ENCODE measurements at places on chromosomes 2 and 18.

- DNase-seq: no peak
Measured at GRCh38 chr2:40283111-40283909, 168.6 kb downstream of the SLC8A1 start.

GRCh38 chr18:69957747-69958146 is 10.1 kb upstream of the CD226 start:
- DNase-seq: no peak

- no peak for DNase-seq
Measured at GRCh38 chr2:141317986-141318385, 812.8 kb downstream of the LRP1B start.

DNA sequence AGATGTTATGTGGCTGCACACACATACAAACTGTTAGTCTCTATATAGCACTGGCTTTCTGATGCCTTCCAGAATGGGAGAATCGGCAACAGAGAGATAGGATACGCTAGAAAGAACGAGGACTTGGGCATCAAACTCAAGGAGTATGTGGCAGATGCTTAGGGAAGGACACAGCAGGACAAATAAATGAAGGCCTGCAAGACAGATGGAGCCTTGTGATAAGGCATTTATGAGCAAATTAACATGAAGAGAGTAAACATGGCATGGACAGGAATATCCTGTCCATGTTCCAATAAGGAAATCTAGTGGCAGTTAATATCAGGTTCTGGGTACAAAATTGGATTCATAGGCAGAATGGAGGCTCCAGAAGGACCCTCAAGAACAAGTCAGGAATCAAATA is 136.9 kb downstream of the SLC4A10 start:
- DNase-seq: no peak
